ENCODE measurements at places on chromosomes 3 and 15.

- no peaks in the 10 kb centered on the region for H3K36me3 ChIP-seq
- H3K27ac ChIP-seq = no peak overlapping the region
- DNase-seq = no peak
Observed at GRCh38 chr3:82462977-82463376, 701.5 kb upstream of the GBE1 start.

GRCh38 chr15:89575656-89576416 lies 567 bp downstream of the TICRR start:
- peaks cover 7% of the 10 kb centered on the region for H3K4me1 ChIP-seq
- peaks cover 4% of the 10 kb centered on the region for H3K27me3 ChIP-seq
- H3K27ac ChIP-seq = no peak overlapping the region
- peak overlapping the region; percentile 93 for H3K4me3 ChIP-seq

DNA sequence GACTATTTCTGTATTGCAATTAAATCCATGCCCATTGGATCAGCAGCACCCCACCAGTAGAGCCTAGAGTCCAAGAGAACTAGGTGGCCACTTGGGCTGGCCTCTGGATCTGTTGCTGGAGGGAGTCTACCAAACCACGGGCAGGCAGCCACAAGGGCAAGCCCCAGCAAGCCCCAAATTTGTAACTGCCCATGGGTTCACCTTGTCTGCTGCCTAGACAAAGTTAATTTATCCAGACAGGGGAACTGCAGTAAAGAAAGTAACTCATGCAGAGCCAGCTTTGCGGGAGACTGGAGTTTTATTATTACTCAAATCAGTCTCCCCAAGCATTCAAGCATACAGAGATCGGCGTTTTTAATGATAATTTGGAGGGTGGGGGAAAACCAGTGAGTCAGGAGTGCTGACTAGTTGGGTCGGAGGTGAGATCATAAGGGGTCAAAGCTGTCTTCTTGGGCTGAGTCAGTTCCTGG lies 74.0 kb upstream of the TERB2 start:
- DNase-seq = no peak
- peak overlapping the region; percentile 26 for H3K27ac ChIP-seq
- H3K4me1 ChIP-seq = peaks cover 1% of the 10 kb centered on the region
- no peaks in the 10 kb centered on the region for H3K27me3 ChIP-seq
- no peaks in the 10 kb centered on the region for H3K36me3 ChIP-seq

DNA sequence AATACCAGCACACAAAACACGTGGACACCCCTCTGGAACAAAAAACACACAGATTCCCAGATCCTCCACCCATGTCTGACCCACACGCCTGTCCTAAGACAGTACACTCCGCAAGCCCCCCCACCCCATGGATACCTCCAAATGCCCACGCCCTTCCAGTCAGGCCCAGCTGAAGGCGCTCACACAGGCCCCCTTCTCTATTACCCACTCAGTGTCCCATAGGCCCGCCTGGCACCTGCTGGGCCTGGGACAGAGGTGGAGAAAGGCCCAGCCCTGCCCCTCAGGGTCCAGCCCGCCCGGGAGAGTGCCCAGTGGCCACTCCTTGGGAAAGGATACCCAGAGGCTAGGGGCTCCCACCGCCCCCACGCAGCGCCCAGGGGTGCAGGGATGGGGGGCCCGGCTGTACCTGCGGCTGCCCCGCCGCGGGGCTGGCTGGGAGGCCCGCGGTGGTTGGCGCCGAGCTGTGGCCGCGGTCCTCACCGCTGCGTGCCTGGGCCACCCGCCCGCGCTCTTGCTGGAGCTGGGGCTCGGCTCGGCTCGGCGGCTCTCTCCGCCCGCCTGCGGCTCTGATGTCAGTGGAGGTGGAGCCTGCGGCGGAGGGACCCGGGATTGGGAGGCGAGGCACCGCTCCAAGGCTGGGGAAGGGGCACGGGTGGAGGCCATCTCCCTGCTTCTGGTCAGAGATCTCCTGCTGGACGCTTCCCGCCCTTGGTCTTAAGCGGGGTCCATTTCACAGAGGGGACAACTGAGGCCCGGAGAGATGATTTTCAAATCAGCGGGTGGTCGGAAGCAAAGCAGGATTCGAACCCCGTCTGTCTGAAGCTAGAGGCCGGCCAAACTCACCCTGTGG lies at the start of gene CAMK1:
CAMK1 (minus strand) TSS at position 522 of the 850 bp plus-strand sequence. CDS start 2,198 bp downstream, outside the sequence.
- peak within 1 kb of the TSS; percentile 64 for H3K4me3 ChIP-seq
- no peaks in the 10 kb centered on the region for H3K27me3 ChIP-seq
- H3K36me3 ChIP-seq = peaks cover 15% of the 10 kb centered on the region
- no peak within 1 kb of the TSS for H3K27ac ChIP-seq

DNA sequence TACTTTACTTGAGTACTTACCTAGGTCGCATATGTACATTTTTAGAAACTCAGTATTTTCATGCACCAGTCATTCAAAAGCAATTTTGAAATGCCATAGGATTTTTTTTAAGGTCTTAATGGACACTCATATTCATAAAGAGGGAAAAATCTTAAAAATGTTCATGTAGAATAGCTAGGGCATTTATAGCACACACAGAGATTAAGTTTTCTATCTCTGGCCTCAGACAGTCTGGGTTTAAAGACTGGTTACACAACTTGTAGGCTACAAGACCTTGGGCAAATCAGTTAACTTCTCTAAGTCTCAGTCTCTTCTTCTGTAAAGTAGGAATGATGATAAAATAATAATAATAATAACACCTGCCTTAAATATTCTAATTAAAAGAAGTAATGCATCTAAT lies 48.5 kb upstream of the UBP1 start:
- DNase-seq = no peak
- H3K36me3 ChIP-seq = no peaks in the 10 kb centered on the region
- no peaks in the 10 kb centered on the region for H3K4me1 ChIP-seq
- no peaks in the 10 kb centered on the region for H3K27me3 ChIP-seq
- H3K4me3 ChIP-seq = no peak overlapping the region
